ENCODE measurements at places on chromosomes 7 and 10.

GRCh38 chr10:35572583-35572982 lies 32.6 kb upstream of the GJD4 start:
- peak; percentile 56 for DNase-seq

GRCh38 chr7:17689361-17689902 lies 250.9 kb downstream of the SNX13 start:
- peak; percentile 19 for DNase-seq

GRCh38 chr7:25731068-25731845 lies 420.7 kb upstream of the NFE2L3 start:
- no peak for DNase-seq

DNA sequence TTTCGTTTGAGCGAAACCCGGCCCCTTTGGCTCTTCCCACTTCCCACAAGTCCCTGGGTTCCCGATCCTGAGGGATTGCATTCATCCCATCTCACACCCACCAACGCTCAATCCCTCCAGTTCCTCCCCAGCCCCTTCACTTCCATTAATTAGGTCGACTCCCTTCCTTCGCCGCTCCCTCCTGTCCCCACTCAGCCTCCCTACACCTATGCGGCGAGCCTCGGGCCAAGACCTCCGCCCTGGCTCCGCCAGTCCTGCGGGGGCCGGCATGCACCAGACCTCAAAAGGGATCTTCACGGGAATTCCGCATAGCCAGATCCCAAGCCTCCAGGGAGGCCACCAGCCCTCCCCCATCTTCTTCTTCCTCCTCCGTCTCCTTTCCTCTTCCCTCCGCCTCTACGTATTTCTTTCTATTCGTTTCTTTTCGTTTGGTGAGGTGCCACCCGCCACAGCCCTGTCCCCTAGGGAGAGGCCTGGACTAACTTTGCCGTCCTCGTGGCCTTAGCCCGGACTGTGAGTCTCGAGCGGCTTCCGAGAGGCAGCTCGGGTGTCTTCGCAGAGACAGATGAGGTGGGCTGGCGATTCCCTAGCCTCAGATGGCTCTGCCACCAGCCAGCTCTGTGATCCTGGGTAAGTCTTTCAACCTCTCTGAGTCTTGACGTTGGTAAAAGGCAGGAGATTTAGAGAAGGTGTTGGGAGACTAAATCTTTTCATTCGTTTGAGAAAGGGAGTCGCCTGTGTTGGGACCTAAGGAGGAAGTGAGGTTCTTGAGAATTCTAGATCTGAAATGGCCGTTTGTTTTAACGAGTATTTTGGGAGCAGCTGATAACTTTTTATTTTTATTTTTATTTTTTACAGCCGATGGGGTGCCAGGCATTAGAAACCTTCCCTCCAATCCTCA lies 8.1 kb upstream of the LBX1 start:
- no peak for DNase-seq

- DNase-seq: no peak
Observed at GRCh38 chr7:51237446-51238133, 79.0 kb downstream of the COBL start.

GRCh38 chr7:86818903-86819302 lies 175.2 kb downstream of the GRM3 start:
- DNase-seq: no peak

DNA sequence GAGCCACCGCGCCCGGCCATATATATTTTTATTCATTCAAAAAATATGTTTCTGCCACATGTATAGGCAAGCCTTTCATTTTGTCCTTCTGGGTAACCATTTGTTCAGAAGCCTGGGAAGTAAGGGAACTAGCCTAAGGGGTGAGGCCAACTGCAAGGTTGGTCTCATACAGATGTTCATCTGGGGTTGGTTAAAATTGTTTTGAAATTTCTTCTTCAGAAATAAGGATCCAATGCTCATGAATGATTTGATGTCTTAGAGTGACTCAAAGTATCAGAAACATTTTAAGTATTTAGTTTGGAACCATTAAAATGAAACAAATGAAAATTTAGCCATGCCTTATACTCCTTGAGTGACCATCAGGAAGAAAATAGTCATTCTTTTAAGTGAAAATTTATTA lies 397.2 kb downstream of the SUGCT start:
- DNase-seq: no peak

DNA sequence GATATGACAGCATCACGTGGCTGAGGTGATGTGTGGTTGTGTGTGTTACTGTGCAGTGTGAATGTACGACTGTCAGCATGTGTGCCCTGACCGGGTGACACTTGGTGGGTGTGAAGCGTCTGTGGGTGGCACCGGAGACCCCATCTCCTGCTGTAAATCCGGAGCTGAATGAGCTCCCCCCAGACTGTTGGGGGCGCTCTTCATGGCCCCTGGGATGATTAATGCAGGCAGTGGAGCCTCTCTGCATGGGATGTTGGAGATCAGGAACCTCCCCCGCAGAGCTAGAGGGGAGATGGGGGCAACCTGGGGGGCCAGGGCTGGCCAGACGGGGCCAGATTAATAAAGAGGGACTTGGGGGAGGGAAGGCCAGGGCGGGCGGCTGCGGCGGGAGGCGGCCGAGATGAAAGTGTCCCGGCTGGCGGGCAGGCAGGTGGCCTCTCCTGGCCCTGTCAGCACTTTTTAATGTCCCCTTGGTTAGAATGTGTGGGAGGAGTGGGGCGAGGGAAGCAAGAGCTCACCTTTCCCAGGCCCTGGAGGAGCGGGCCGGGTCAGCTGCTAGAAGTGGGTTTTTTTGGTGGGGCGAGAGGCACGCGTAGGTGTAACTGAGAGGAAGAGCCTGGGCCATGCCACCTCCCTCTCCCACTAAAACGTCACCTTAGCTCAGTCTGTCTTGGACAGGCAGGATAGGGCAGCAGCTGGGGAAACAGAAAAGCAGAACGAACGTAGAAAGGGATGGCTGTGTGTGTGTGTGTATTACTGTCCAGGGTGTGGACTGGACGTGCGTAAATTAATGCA lies 34.1 kb downstream of the HIF1AN start:
- no peak for DNase-seq

GRCh38 chr10:84262190-84262956 lies 17.5 kb downstream of the RGR start:
- no peak for DNase-seq

DNA sequence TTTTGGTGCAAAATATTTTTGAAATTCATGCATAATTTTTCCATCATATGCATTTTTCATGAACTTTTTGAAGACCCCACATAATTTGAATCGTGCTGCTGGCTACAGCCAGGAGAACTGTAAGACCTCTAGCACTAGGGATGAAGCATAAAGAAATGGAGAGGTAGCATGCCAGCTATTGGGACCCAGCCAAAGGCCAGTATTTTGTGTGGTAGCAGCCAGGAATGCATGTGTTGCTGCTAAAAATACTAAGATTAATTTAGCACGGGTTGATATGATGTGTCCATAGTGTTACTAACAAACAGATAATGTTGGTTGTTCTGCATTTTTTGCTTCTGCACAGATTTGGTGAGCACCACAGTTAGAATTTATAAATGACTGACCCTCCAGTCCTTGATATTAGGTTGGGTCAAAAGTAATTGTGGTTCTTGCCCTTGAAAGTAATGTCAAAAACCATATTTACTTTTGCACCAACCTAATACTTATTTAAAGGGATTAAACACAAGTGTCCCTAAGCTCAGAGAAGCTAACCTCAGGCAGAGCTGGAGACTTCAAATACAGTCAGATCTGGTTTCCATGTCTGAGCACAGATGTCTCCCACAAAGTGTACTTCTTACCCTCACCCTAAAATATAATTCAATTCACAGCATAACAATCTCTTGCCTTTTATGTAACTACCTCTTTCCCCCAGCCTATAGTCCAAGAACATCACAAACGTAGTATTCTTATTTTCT lies 54.1 kb upstream of the NPSR1 start:
- no peak for DNase-seq

DNA sequence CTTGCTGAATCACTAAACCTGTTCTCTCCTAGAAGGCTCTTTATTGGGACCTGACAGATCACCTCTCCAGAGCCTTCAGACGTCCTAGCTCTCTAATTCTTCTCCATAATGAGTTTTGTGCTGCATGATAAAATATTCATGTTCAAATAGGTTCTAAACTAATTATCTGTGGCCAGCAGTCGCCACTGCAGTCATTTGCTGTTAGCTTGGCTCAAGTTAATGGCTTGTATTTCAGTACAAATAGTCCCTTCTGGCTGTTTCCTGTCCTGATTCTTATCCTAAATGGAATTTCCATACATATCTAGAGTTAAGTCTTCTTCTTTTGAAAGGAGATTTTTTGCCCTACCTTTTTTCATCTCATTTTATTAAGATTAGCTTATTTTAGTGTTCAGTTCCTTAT lies 303.2 kb downstream of the EXOC4 start:
- no peak for DNase-seq

- DNase-seq: peak; percentile 2
Observed at GRCh38 chr7:20839196-20839735, 52.6 kb upstream of the SP8 start.

GRCh38 chr10:43953672-43954071 lies 305.0 kb upstream of the ZNF32 start:
- no peak for DNase-seq

- no peak for DNase-seq
Observed at GRCh38 chr7:114766041-114766356, 155.9 kb upstream of the MDFIC start.

- peak; percentile 68 for DNase-seq
Observed at GRCh38 chr10:59877191-59877671, 29.1 kb downstream of the CCDC6 start.

GRCh38 chr7:130831322-130831721 lies 97.3 kb upstream of the KLF14 start:
- no peak for DNase-seq

DNA sequence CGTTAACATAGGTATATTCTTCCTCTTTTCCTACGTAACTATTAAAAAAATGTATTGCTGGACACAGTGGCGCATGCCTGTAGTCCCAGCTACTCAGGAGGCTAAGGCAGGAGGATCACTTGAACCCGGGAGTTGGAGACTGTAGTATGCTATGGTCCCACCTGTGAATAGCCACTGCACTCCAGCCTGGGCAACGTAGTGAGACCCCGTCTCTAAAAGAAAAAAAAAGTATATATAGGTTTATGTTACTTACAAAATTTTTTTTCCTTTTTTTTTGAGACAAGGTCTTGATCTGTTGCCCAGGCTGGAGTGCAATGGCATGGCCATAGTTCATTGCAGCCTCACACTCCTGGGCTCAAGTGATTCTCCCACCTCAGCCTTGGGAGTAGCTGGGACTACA lies 5.6 kb downstream of the NUB1 start:
- no peak for DNase-seq

DNA sequence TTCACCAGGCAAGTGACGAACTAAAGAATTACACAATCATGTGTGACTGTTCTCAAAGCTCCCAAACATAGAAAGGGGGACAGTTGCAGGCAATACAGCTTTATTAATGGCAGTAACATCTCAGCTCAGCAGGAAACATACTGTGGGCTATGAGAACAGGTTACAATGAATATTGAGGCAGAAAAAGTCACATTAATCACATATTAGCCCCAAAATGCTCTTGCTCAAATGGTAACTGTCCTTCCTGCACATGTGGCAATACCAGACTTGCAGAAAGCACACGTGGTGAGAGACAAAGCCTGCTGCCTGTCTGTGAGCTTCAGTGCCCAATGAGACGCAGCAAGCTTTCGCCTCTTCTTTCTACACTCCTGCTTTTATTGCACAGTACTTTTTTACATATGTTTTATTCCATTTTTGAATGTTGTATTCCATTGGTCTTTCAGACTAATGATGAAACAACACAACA lies 104.9 kb upstream of the ACBD5 start:
- DNase-seq: no peak

DNA sequence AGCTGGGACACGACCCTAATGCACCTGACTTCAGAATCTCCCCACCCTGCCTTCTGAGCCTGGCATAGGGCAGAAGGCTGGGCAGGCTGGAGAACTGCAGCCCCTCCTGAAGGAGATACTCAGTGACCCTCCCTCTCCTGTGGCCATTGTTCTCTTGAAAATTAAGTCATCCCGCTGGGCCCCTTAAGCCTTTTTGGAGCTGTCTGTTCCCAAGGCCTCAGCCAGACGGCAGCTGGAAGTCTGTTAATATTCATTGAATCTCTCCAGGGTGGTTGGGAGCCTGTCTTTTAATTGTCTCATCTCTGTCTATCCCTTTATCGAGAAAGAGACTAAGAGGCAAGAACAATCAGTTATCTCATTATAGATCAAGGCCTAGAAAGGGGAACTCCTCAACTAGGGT lies 118.1 kb upstream of the PCBD1 start:
- no peak for DNase-seq

GRCh38 chr7:37494926-37495325 lies 46.3 kb upstream of the ELMO1 start:
- DNase-seq: no peak

DNA sequence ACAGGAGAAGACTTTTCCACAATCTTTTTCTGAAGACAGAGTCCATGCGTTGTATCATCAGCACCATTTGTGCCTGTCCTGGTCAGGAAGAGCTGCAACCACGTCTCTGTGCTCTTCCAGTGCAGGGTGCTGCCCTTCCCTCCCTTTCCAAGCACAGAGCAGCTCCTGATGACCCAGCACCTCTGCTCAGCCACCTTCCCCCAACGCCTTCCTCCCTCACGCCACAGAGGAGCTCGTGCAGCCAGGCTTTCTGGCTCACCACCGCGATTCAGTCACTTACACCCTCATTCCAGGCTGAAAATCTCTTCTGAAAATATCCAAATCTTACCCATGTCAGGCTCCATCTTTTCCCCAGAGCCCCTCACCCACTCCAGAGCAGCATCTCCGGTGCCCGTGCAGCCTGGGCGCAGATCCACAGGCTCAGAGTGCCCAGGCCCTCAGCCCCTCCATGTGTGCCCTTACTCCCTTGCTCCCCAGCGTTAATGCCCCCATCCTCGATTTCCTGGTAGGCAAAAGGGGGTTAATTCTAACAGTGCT lies 181.5 kb downstream of the DIP2C start:
- no peak for DNase-seq

GRCh38 chr10:6399231-6399741 lies 180.8 kb downstream of the PRKCQ start:
- no peak for DNase-seq

DNA sequence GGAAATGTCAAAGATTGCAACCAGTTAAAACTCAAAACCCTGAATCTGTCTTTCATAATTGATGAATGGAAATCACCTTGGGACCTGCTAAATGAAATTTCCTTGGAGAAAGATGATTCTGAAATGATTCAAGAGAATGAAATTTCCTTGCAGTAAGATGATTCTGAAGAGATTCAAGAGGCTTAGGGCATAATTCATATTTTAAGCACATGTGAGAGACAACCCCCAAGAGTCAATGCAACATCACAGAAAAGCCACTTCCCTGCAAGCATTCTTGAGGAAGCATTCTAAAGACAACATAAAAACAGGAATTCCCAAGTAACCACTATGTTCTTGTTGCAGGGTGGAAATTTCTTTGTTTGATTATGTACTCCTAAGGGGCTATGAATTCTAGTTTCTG lies 113.7 kb downstream of the RELN start:
- no peak for DNase-seq

DNA sequence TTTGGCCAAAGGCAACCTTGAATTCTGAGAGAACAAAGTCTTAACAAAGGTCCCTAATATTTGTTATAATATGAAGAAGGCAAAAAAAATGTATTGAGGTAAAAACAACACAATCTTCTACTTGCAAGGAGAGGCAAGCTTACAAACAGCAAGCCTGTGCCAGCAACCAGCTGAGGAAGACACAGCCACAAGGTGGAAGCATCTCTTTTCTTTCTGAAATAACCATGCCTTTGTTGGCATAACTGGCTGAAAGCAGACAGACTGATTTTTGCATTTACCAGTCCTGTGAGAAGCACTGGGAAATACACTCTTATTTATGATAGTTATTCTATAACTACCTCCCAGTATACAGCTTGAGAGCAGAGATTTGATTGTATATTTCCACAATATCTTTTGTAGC lies 292.0 kb downstream of the PHTF2 start:
- peak; percentile 26 for DNase-seq

GRCh38 chr7:95454438-95455045 lies 19.7 kb upstream of the PON2 start:
- DNase-seq: no peak

- no peak for DNase-seq
Observed at GRCh38 chr7:155032978-155033377, 30.1 kb upstream of the PAXIP1 start.
